ENCODE measurements at places on chromosomes 2 and 18.

DNA sequence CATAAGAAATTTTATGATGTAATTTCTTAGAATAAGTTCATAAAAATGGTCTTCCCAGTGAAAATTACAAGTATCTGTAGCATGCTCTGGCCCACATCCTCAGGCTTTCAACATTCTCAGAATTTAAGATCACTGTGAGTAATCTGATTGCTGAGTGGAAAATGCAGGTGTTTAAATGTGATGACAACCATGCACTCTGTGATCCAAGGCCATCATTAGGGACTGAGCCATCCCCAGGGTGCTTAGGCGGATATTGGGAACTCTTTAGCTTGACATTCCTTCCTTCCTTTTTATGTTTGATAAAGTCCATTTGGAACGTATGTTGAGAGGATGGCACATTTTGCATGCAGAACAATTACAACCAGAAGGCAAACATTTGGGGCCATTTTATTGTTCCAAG, 95.5 kb downstream of the ARL4C start:
- no peak for DNase-seq

GRCh38 chr2:17805717-17806363, 10.4 kb upstream of the MSGN1 start:
- no peak for DNase-seq

DNA sequence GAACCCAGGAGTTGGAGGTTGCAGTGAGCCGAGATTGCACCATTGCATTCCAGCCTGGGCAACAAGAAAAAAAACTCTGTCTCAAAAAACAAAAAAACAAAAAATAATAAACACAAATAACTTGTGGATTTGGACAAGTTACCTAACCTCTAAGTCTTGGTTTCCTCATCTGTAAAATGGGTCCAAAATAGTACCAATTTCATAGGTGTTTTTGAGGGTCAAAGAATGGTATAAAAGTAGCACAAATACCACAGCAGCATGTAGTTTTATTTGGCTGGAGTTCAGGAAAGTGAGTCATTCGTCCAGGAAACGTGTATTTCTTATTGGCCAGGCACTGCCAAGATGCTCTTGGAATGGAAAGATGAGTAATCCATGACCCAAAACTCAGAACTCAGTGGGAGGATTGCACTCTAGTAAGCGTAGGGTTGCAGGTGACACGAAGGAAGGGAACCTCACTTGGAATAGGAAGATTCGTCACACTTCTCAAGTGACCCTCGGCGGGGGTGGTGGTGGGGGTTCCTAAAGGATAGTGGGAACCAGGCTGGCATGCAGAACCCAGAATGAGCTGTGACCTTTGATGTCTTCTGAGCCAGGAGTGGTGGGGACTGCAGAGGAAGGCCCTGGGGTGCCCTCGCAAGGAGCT, 24.4 kb downstream of the GRHL1 start:
- peak; percentile 43 for DNase-seq

DNA sequence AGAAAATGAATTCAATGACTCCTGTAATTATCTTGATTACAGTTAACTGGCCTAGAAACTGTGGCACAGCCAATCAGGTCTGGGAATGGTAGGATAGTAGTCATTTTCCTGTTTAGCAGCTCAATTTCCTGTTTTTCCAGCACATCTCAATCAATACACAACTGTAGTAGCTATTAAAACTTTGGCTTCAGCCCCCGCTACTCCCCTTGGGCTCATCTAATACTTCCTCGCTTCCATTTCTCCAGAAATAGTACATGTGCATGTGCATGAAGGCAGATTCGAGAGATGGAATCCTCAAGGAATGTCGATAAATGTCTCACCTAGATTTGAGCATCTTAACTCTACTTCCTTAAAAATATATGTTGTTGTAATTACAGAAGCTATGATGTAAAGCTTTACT, 9.7 kb downstream of the COBLL1 start:
- DNase-seq = no peak

DNA sequence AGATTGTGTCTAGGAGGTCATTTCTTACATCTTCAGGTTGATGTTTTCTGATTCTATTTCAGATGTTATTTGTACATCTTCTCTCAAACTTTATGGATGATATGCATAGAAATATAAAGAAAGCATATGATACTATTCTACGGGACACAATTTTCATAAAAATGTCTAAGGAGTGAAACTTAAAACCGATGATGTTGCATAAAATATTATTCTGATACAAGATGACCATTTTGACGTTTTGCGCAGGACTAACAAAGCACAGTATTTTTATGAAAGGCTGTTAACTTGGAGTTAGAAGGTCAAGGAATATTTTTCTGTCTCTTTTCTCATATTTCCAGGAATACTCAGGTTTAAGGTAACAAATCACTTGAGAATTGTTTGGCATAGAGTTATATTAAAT, 8.7 kb downstream of the NETO1 start:
- DNase-seq = no peak

- no peak for DNase-seq
Observed at GRCh38 chr2:40394031-40394430, 57.9 kb downstream of the SLC8A1 start.

DNA sequence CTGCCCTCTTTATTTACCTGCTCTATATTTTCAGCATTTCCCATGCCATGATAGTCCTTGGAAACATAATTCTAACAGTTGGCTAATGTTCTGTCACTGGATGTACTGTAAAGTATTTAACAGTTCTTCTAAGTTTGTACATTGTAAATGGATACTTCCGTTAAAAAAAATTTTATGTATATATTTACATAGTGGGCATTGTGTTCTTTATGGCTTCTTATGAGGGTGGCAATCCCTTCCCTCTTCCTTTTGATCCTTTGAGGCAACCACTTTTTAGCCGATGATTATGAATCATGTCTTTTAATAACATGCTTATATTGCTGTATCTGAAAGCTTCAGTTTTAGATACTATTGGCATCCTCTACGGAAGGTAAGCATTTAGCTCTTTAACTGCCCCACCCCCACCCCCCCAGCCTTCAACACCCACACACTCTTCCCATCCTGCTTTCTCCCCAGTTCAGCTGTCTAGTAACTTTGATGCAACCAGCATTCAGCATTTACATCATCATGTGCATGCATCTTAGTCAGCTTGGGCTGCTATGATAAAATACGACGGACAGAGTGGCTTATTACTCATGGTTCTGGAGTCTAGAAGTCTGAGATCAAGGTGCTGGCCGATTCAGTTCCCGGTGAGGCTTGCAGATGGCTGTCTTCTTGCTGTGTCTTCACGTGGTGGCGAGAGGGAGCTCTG, 21.0 kb upstream of the EDAR start:
- DNase-seq = no peak

- no peak for DNase-seq
Observed at GRCh38 chr2:228592925-228593324, 411.4 kb upstream of the SPHKAP start.

DNA sequence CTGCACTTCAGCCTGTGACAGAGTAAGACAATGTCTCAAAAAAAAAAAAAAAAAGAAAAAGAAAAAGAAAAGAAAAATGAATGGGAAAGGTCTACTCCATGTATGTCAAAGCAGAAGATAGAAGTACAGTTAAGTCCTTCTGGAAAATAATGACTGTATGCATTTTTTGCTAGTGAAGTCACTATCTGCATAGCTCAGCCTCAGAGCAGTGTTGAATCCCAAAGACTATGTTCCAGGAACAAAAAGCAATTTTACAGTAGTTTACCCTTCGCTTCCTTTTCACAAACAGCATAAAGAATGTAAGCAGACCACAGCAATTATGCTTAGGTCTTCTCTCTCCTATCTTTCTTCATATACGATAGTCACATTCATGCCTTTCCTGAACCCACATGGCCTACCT, 497.4 kb downstream of the CMPK2 start:
- DNase-seq = no peak

GRCh38 chr2:26235089-26235488, 9.3 kb downstream of the HADHA start:
- no peak for DNase-seq

DNA sequence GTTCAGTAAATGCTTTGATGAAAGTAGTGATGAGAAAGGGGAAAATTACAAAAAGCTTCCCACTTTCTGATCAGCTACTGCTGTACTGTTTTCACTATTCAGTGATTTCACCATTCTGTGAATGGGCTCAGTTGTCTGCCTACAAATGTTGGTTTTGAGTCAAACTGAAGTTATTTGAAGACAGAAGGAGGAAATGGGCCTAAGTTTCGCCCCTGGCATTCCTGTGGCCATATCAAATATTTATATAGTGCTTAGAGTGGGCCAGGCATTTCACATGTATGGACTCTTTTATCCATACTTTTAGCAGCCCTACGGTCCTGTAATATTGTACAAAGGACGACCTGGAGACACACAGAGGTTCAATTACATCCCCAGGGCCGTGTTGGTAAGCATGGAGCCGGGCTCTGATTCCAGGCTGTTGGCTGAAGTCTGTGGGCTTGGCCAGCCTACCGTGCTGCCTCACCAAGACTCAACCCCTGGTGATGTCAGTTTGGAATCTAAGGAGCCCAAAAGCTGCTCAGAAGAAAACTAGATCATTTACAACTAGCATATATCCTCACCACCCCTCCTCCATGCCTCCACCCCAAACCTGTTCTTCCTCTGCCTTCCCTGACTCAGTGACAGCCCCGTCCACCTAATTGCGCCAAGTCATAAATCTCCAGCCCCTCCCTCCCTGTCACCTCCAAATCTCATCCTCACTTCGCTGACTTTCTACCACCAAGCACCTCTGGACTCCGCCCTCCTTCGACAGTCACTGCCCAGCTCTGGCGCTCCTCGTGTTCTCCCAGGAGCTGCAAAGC, 10.1 kb upstream of the GRHL1 start:
- no peak for DNase-seq

GRCh38 chr2:135862718-135863117, 13.5 kb downstream of the MCM6 start:
- no peak for DNase-seq

DNA sequence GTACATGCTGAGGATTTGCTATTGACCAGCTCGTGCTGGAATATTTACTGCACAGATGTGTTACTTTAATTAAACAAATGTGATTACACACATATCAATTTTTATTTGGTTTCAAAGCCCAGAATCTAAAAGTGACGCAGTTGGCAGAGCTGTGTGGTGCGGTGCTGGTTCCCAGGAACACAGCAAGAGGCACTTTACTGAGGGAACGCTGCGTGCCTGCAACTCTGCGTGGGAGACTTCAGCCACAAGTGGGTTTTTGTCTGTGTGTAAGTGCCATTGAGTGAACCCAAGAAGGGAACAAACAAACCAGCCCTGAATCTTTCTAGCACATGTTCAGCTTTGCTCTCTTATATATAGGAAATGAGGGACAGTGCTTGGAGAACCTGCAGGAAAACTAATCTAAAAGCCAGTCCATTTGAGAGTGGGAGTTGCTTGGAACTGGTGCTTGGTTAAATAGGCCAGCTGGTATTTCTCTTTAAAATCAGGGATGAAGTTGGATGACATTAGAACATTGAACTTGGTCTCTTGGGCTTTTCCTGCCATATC, 196.6 kb upstream of the CELF4 start:
- no peak for DNase-seq

DNA sequence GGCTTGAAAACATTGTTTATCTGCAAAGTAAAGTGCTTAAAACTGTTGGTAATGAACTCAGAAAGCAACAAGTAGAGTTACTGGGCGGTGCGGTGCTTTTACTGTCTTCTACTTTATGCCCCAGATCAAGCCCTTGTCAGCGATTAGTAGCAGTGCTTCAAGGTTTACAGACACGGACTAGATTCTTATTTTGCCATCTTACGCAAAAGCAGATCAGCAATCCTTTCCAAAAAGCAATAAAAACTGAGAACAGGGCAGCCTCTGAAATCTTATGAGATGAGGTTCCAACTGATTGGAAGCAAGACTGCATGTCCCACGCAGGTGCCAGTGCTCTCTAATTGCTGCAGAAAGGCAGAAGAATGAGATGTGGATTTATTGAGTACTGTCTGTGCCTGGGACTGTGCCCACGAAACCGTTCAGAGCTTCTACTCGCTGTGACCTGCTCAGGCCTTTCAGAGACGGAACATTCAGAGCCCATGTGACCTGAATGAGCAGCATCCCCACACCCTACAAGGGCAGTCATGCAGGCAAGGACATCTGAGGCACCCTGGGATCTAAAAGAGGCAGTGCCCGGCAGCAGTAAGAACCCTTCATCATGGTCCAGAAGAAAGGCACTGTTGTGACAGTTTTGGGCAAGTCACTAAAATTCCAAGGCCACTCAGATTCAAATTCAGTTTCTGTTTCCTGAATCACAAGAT, 15.7 kb downstream of the COL4A3 start:
- DNase-seq = no peak

DNA sequence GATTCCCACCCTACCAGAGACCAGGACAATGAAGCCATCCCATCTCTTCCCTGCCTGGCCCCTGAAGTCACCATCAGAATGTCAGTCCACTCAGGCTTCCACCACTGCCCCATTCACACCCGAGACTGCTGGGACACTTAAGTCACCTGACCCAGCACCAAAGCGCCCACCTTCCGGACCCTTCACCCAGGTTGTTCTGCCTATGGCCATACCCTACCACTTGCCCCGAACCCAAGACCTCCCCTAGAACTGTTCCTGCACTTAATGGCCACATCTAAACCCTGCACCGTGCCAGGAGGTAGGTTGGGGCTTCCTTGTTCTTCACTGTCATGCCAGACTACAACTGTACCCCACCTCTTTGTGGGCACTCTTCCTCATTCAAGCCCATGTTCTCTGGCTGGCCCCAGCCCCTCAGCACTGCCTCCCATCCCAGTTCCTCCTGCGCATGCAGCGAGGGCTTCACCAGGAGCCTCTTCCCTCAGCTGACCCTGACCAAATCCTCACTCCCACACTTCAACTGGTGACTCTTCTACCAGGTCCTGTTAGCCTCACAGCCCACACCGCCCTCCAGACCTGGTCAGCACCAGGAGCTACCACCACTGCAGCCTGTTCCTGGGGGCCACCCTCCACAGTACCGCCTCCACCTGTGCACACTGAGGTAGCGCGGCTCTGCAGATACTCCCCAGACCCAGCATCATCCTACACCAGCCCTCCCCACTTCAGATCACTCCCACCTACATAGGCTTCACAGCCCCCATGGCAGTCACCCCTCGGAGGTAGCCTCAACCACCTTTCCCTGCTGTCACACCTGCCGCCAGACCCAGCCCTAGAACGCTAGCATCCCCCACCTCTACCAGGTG, 8.3 kb upstream of the ADRA2B start:
- no peak for DNase-seq

- no peak for DNase-seq
Observed at GRCh38 chr2:99238599-99238998, 16.9 kb downstream of the LYG2 start.

DNA sequence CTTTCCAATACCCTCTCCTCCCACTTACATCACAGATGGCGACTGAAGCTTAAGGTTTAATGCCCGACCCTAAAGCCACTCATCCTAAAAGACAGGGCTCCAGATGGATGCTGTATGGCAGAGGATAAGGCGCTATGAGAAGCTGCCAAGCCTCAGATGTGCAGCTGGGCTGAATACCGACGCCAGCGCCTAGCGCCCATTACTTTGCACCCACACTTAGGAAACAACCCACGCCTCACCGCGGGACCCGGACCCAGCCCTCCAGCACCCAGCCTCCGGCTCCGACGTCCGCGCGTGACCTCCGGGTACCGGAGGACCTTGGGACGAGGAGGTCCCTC, 335 bp downstream of the TRAK2 start:
- DNase-seq = no peak
